ENCODE measurements at places on chromosomes 3 and 15. TPM values are rescaled to one million over a fixed set of nuclear protein-coding genes. Genes with fewer than 3 reads are reported as not detected.

STRA6 gene
- under 0.01 TPM for total RNA-seq

BFSP2 gene
- total RNA-seq: not detected

HHATL gene
- not detected for total RNA-seq

SMCO1 gene
- not detected for total RNA-seq

TPRG1 gene
- total RNA-seq: under 0.01 TPM

MESP2 gene
- total RNA-seq: not detected

TF gene
- 0.13 TPM for total RNA-seq

MDFIC2 gene
- total RNA-seq: not detected

KNL1 gene
- 14.2 TPM for total RNA-seq

DNAJA4 gene
- total RNA-seq: 0.90 TPM

THOC7 gene
- 27.9 TPM for total RNA-seq

PRICKLE2 gene
- total RNA-seq: 2.8 TPM

IGDCC3 gene
- 0.13 TPM for total RNA-seq

EFCC1 gene
- total RNA-seq: 2.7 TPM

IL5RA gene
- total RNA-seq: not detected

ERICH6 gene
- under 0.01 TPM for total RNA-seq

LRTM1 gene
- not detected for total RNA-seq

CBLB gene
- 9.1 TPM for total RNA-seq

NR2E3 gene
- total RNA-seq: under 0.01 TPM

LRRC3B gene
- not detected for total RNA-seq

TRAK1 gene
- 35.0 TPM for total RNA-seq

TUBGCP5 gene
- 12.6 TPM for total RNA-seq

CHRNA5 gene
- total RNA-seq: 2.1 TPM

ABHD5 gene
- total RNA-seq: 16.7 TPM
